Keratinocyte (primary cell): ENCODE measurements at places on chromosomes 6 and 20. TPM values are rescaled to one million over a fixed set of nuclear protein-coding genes. Genes with fewer than 3 reads are reported as not detected.

DNA sequence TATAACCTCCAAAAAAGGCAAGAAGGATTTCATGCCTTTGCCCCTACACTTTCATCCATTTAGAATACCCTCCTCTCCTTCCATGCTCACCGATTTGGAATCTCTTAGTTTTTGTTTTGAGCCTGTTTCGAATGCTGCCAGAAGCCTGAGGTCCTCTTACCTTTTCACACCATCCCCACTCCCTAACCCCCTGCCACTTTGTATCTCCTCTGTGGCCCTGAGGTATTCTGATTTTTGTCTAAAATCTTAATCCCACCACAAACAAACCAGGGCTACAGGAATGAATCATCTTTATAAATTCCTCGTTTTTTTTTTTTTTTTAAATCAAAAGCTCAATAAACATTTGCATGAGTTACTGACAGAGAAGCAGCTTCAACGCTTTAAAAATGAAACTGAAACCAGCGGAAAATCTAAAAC lies 1.6 kb upstream of the RPS12 start:
- no peak for DNase-seq

RNF182 gene
- polyA plus RNA-seq = 0.94 to 3.8 TPM (median 2.0 TPM) in 3 replicates

GRCh38 chr6:142816031-142816430 lies 128.9 kb downstream of the HIVEP2 start:
- DNase-seq = no peak

GRCh38 chr6:150310539-150310938 lies 58.3 kb upstream of the IYD start:
- DNase-seq = no peak

GINM1 gene
- 16.4 to 29.7 TPM (median 28.9 TPM) in 3 replicates for polyA plus RNA-seq
